Stimulated activated CD4-positive, alpha-beta T cell treated with anti-CD3 and anti-CD28 coated beads, Interleukin-1b, Interleukin-23, amount 100 ng/mL, for 1 hour (primary cell): ENCODE measurements at places on chromosomes 4 and X.

GRCh38 chrX:109739625-109740432 is 6.8 kb upstream of the ACSL4 start:
- DNase-seq = no peak

- no peak for DNase-seq
These were observed 208.8 kb downstream of the OR13H1 start for GRCh38 chrX:131752493-131753198.

GRCh38 chrX:24146283-24146949 is 3.1 kb upstream of the ZFX start:
- DNase-seq = no peak

DNA sequence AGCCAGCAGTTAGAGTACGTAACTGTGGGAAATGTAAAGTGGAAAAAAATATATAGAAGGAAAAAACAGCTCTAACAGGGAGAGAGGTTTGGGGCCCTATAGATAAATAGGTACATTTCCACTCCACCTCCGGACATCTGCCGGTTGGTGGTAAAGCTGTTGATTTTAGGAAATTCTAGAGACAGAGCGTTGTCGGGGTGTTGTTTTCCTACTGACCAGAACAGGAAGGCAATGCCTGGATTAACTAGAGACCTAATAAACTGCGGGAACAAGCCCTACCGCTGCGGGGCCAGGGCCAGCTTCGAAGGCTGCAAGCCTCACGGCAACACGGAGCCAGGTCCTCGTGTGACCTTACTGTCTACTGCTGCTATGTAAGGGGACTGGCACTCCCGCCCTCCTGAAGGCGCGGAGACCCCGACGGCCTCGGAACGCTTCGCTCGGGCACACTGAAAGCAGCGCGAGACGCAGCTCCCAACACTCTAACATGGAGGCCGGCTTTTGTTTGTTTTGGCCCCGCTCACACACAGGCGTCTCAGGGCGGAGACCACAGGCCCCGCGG is 702 bp upstream of the CDKN2AIP start:
- DNase-seq = no peak

DNA sequence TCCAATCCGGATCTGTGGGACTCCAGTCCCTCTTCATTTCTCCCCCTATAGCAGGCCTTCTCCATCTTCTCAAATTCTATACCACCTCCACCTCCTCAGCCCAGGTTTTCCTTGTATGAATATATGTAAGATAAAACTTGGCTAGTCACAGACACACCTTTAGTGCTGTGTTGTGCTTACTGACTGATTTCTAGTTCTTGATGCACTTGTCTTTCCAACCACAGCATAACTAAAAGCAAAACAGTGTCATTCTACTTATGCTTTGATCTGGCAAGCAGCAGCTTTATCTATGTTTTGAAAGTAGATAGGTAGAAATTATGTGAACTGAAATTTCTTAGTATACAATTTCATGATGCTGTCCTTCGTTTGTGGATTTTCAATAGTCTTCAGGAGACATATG is 47.5 kb downstream of the CCNI start:
- no peak for DNase-seq

DNA sequence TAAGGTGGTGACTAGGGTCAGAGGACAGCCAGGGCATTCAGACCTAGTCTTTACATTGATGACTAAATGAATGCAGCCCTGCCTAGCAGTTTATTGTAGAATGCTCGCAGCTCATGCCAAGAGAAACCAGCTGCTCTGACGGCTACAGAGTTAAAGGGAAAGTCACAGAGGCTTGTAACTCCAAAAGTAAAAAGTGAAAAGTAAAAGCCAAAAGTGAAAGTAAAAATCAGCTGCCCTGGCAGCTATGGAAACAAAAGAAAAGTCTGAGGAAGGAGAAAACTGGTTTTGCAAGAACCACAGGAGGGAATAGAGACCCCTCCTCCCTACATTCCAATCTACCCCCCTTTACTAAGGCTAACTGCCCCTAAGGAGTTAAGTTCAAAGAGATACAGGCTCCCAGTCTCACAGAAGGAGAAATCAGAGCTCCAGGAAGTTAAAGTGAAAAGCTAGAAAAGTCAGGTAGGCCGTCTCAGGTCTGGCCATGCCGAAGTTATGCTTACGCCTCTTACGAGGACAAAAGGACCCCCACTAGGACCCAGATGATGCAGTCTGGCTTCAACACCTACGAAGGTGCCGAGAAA is 6.0 kb downstream of the GAGE10 start:
- DNase-seq = no peak

- no peak for DNase-seq
These were observed 211.4 kb downstream of the CXXC4 start for GRCh38 chr4:104283303-104283702.
